Ovary (tissue), 10 donors: ENCODE measurements at places on chromosomes 6 and 20. TPM values are rescaled to one million over a fixed set of nuclear protein-coding genes. Genes with fewer than 3 reads are reported as not detected.

MYB gene
- total RNA-seq = 0.12 TPM

SASH1 gene
- 18.2 TPM for total RNA-seq

SAPCD1 gene
- total RNA-seq = 4.2 TPM

UBE2C gene
- 1.3 TPM for total RNA-seq

DNA sequence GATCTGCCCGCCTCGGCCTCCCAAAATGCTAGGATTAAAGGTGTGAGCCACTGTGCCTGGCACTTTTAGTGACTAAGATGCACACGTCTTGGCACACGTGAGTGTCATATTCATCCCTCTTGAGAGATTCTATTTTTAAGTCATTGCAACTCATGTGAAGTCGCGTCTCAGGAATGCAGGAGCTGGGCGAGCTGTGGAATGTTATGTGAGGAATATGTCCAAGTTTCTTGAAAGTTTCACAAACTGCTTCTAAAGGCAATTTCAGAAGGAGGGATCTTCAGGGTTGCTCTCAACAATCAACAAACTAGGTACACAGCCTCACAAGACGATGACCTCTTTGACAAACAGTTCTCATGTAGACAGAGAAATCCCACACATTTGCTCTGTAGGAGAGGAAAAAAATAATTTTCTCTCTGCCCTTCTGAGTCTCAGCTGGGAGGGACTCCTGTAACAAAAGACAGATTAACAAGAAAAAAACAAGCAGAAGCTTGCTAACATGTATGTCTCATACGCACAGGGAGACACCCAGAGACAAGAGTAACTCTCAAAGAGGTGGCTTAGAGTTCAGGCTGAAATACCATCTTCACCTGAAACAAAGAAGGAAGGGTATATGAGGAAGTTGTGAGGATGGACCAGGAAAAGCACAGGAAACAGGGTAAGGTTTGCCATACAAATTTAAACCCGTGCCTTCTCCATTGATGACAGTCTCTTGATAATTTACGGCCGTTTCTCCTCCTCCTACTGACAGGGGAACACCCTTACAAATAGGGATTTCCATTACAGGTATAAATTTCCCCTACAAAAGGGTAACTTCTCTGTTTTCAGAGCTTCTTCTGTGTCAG, 45.3 kb upstream of the FAM50B start:
- DNase-seq = no peak
- no peaks in the 10 kb centered on the region for H3K27me3 ChIP-seq
- H3K27ac ChIP-seq = no peak overlapping the region
- H3K36me3 ChIP-seq = no peaks in the 10 kb centered on the region
- no peak overlapping the region for H3K4me3 ChIP-seq

DNA sequence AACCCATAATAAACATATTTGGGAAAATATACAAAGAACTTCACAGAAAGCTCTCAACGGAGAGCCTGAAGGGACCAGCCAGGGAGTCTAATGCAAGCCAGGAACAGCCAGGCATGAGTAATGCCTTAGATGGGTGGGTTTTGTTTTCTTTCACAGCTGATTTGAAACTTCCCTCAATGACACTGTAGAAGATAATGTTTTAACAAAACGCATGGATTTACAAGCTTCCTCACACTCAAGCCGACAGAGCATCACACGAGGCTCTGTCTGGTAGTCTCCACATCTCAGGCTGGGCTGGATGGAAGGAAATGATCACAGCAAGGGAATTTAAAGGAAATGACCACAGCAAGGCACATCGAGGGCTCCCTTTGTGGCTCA, 113.9 kb downstream of the GMPR start:
- H3K4me1 ChIP-seq = peaks cover 3% of the 10 kb centered on the region
- no peak for DNase-seq
- H3K36me3 ChIP-seq = no peaks in the 10 kb centered on the region

DNA sequence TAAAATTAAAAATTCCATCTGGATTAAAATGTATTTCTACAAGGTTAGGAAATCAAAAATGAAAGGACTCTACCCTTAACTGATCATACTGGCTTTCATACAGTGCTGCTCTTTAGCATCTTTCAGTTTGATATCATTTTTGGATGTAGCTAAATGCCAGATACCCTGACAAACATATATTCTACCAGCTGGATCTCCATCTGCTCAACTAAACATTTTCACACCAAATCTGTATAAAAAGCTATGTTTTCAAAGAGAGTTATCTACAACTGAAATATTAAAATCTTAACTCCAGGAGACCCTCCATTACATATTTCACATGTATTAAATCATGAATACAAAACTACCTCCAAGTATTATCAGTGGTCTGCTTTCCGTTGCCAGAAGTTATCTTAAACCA, 95.7 kb downstream of the EPHA7 start:
- no peak overlapping the region for H3K4me3 ChIP-seq
- H3K4me1 ChIP-seq = no peaks in the 10 kb centered on the region
- no peak for DNase-seq
- no peaks in the 10 kb centered on the region for H3K36me3 ChIP-seq
- no peaks in the 10 kb centered on the region for H3K27me3 ChIP-seq

GRCh38 chr6:160355001-160355400, 6.8 kb downstream of the SLC22A3 start:
- H3K27me3 ChIP-seq = no peaks in the 10 kb centered on the region
- DNase-seq = no peak
- no peak overlapping the region for H3K4me3 ChIP-seq
- no peaks in the 10 kb centered on the region for H3K36me3 ChIP-seq
- no peaks in the 10 kb centered on the region for H3K4me1 ChIP-seq

DNA sequence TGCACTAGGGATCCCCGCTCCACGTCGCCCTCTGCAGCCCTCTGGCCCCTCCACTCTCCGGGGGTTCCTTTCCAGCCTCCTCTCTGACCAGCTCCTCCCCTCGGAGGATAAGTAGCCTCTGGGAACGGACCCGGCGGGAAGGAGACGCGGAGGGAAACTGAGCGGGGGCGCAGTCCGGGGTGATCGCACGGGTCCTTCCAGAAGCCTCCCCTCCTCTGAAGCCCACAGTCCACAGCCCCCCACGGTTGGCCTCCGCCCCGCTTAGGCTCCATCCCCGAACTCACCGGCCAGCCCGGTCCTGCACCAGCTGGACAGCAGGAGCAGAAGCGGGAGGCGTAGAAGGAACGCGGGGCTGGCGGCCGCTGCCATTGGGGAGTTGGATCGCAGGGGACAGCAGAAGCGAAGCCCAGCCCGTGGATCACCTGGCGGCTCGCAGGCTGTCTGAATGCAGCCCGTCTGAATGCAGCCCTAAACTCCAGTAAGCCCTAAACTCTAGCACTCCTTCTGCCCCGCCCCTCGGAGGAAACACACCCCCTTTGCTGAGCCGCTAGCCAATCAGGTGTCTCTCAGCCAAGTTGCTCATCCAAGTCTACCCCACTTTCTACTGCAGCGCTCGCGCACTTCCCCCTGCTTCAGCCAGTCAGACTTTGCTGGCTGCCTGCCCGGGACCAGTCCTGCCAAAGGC, at the start of gene RAET1G:
Gene RAET1G, minus strand, starts transcription at position 480 of the 685 bp plus-strand sequence. Its CDS starts 111 bp downstream, at position 369.
- peaks cover 7% of the 10 kb centered on the region for H3K4me1 ChIP-seq
- no peaks in the 10 kb centered on the region for H3K36me3 ChIP-seq
- no peak within 1 kb of the TSS for H3K27ac ChIP-seq
- peak; percentile 93 for DNase-seq
- H3K27me3 ChIP-seq = no peaks in the 10 kb centered on the region
- H3K4me3 ChIP-seq = peak within 1 kb of the TSS; percentile 47

DNA sequence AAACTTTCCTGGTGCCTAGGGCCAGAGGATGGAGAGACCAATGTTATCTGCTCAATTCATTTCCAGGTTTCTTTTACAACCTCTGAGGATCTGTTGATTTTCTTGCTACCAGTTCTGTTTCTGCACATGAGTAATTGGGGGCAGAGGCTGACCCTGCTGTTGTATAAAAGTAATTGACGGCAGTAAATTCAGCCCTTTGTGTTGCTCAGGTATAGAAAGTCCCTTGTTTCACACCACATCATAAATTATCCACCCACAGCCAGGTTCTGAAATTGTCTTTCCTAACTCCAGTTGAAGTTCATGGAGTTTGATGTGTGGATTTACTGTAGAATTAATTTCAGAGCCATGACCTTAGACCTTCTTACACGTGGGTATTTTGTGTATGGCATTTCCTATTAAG, 107.4 kb upstream of the GRIK2 start:
- H3K36me3 ChIP-seq = no peaks in the 10 kb centered on the region
- H3K4me1 ChIP-seq = no peaks in the 10 kb centered on the region
- no peak overlapping the region for H3K27ac ChIP-seq
- no peaks in the 10 kb centered on the region for H3K27me3 ChIP-seq

GRCh38 chr6:100948381-100949133, 67.4 kb upstream of the ASCC3 start:
- H3K36me3 ChIP-seq = no peaks in the 10 kb centered on the region
- no peak for DNase-seq
- no peaks in the 10 kb centered on the region for H3K4me1 ChIP-seq
- H3K27ac ChIP-seq = no peak overlapping the region
- no peaks in the 10 kb centered on the region for H3K27me3 ChIP-seq

GRCh38 chr20:58990651-58991445, 9.8 kb downstream of the NELFCD start:
- H3K36me3 ChIP-seq = no peaks in the 10 kb centered on the region
- DNase-seq = no peak
- no peak overlapping the region for H3K4me3 ChIP-seq
- no peaks in the 10 kb centered on the region for H3K4me1 ChIP-seq
- H3K27ac ChIP-seq = no peak overlapping the region

- no peak for DNase-seq
- no peak overlapping the region for H3K27ac ChIP-seq
- no peak overlapping the region for H3K4me3 ChIP-seq
These were observed 35.0 kb upstream of the TRAM2 start for GRCh38 chr6:52611833-52612232.

GRCh38 chr6:54876365-54876764, 29.8 kb downstream of the FAM83B start:
- H3K27ac ChIP-seq = no peak overlapping the region
- H3K4me3 ChIP-seq = no peak overlapping the region
- no peak for DNase-seq
- H3K36me3 ChIP-seq = no peaks in the 10 kb centered on the region

DNA sequence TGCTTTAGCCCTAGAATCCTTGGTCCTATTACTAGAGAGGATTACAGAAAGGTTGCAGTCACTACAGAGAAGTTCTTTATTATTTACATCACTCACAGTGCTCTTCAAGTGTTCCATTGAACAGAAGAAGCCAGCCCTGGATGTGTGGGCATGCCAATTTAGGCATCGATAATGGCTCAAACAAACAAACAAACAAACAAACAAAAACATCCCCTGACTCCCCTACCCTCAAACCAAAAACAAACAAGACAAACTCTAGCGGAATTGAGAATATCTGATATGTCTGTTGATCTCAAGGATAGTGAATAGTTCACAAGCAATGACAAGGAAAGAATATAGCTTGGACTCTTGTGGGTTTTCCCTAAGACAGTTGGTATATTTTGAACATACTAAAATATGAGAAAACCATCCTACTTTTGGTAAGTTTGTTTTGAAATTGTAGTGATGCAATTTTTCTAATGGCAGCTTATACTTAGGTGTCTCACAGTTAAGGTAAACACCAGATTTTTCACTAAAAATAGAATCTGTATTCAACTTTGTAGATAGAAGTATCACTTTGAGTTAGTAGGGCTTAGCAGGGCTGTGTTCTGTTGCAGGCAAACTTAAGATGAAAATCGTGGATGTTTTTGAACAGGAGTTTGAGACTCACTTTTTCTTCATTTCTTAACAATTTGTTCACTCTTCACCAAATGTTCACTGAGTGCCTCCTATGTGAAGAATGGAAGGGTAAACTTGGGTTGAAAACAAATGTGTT, 92.8 kb upstream of the FAM184A start:
- no peaks in the 10 kb centered on the region for H3K36me3 ChIP-seq
- DNase-seq = no peak
- H3K27ac ChIP-seq = no peak overlapping the region
- no peaks in the 10 kb centered on the region for H3K27me3 ChIP-seq

DNA sequence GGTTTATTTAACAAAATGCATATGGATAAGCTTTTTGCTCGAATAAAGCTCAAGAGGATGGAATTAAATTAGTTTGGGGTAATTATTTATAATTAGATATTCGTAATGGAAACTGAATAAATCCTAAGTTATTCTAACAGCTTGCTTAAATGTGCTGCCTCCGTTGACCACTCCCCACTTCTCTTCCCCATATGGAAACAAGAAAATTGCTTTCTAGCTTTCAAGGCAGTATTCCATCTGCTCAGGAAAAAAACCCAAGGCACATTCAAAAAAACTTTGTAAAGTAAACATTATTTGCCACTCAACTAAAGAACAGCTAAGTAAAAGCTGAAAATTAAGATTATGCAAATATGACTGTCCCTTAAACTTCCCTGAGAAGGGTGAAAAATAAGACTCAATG, 369.2 kb downstream of the HAO1 start:
- H3K27ac ChIP-seq = no peak overlapping the region
- no peaks in the 10 kb centered on the region for H3K36me3 ChIP-seq
- H3K4me3 ChIP-seq = no peak overlapping the region
- no peaks in the 10 kb centered on the region for H3K4me1 ChIP-seq

GRCh38 chr6:14546036-14546435, 428.5 kb downstream of the CD83 start:
- no peaks in the 10 kb centered on the region for H3K36me3 ChIP-seq
- H3K4me1 ChIP-seq = no peaks in the 10 kb centered on the region
- no peak for DNase-seq
- no peaks in the 10 kb centered on the region for H3K27me3 ChIP-seq
- no peak overlapping the region for H3K27ac ChIP-seq

- no peaks in the 10 kb centered on the region for H3K27me3 ChIP-seq
- no peaks in the 10 kb centered on the region for H3K36me3 ChIP-seq
- H3K4me3 ChIP-seq = no peak overlapping the region
- H3K4me1 ChIP-seq = peaks cover 4% of the 10 kb centered on the region
- DNase-seq = no peak
These were observed 13.3 kb upstream of the WTAP start for GRCh38 chr6:159713984-159714383.

GRCh38 chr6:69542494-69542893, 254.3 kb downstream of the LMBRD1 start:
- H3K27me3 ChIP-seq = no peaks in the 10 kb centered on the region
- no peaks in the 10 kb centered on the region for H3K4me1 ChIP-seq
- no peak overlapping the region for H3K27ac ChIP-seq
- no peaks in the 10 kb centered on the region for H3K36me3 ChIP-seq
- no peak for DNase-seq
- H3K4me3 ChIP-seq = no peak overlapping the region
